ENCODE measurements at places on chromosomes 1 and 21.

GRCh38 chr1:225567789-225568188 is 85.1 kb downstream of the ENAH start:
- DNase-seq, result no peak

DNA sequence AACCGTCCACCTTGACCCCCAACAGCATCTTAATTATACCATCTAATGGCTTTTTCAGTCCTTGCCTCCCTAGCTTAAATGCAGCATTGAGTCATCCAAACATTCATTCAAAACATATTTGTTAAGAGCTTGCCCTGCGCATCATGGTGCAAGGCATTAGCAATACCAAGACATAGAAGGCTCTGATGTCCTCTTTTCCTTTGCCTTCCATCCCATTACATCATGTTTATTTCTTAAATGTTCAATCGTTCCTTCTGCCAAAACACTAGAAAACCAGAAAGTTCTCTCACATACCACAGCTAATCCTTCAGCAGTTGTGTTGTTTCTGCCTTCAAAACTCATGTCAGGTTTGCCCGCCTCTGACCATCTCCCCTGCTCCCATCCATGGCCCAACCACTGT is 29.8 kb upstream of the VTCN1 start:
- no peak for DNase-seq

DNA sequence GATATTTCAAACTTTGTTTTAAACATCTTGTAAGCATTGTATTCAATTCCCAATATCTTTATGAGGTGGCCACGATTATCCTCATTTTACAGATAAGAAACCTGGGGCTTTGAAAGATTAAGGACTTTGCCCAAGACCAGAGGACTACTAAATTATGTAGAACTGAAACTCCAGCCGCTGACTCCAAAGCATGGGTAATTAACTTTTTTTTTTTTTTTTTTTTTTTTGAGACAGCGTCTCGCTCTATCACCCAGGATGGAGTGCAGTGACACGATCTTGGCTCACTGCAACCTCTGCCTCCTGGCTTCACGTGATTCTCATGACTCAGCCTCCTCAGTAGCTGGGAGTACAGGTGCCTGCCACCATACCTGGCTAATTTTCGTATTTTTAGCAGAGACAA is 68.7 kb downstream of the ALG14 start:
- DNase-seq, result no peak

- DNase-seq, result no peak
Measured at GRCh38 chr1:231059566-231060193, 19.6 kb upstream of the FAM89A start.

- peak; percentile 67 for DNase-seq
Measured at GRCh38 chr1:23452011-23452411, 27.5 kb upstream of the TCEA3 start.

Measured in LoVo (cell line).